Cardiac muscle cell (in vitro differentiated cells and primary cell): ENCODE measurements at places on chromosomes 3 and 15. TPM values are rescaled to one million over a fixed set of nuclear protein-coding genes. Genes with fewer than 3 reads are reported as not detected.

DNA sequence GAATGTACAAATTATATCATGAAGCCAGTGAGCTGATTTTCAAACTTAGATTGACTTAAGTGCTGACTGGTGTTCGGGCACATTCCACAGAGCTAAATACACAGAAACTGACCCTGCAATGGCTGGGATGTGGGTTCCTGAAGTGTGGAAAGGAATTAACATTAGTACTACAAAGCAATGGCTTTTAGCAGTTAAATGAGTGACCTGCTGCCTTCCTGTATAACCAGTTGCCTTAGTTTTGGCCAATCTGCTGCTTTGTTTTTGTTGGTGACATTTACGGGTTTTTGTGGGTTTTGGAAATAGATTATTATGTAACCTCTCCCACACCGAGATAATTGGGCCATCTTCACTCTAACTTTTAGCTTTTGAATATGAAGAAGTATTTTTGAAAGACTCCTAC, 2.4 kb upstream of the SKIC8 start:
- no peak for DNase-seq

DNA sequence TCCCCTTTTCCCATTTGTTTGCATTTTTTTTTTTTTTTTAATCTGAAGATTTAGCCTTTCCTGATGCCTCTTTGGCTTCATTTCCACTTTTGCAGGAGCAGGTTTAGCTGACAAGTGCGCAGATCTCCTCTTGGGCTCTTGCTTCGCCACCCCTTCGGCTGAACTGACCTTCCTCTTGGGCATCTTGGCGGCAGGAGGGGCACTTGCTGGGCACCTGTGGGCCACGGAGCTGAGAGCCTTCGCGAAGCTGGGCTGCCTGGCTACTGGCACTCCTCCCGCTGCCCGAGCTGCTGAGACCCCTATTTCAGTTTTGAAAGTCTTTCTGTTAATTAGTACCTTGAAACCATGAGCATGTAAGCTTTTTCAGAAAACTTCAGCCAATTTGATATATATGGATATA, 8.8 kb downstream of the ARL13B start:
- DNase-seq: no peak

- DNase-seq: peak; percentile 61
Measured at GRCh38 chr15:68599560-68600071, 20.8 kb downstream of the CORO2B start.

DNA sequence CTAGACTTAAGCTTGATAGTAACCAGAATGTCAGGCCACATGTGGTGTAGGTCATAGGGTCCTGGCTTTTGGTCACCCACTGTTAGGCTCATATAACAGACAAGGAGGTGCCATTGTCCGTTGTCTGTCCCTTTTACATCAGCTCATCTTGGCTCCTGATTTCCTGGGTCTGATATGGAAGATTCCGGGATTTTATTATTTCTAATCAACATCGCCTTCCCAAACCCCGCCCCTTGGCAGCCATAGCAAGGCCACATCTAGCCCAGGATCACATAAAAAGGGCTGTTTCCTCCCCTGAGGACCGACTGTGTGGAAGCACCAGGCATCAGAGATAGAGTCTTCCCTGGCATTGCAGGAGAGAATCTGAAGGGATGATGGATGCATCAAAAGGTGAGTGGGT, at the start of gene TGM4:
TGM4 (plus strand) TSS at position 301 of the 400 bp plus-strand sequence; CDS start at position 372, 71 bp downstream.
- DNase-seq: no peak

DNA sequence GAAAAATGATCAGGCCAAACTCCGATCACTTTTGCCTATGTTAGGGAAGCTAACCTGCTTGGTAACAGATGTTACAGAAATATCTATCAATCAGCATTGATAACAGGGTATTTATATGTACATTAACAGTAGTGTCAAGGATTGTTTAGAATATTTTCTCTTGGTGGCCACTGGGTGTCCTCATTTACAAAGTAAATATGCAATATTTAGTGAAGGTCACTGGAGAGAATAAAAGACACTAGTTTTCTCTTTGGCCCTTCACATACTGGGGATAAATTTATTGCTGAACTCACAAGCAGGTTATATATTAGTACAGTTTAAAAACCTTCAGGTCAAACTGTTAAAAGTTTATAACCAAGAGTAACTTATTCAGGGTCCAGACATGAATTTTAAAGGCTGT, 69.0 kb downstream of the TIGIT start:
- peak; percentile 25 for DNase-seq

GRCh38 chr3:77348244-77348855, 308.5 kb downstream of the ROBO2 start:
- peak; percentile 19 for DNase-seq

- peak; percentile 9 for DNase-seq
Measured at GRCh38 chr3:133393204-133393603, 6.7 kb upstream of the BFSP2 start.

- no peak for DNase-seq
Measured at GRCh38 chr3:49476563-49476962, 6.5 kb downstream of the DAG1 start.

GRCh38 chr3:48472673-48472922, 26.1 kb downstream of the ATRIP start:
- no peak for DNase-seq

The LRRC15 gene
- 0.06 TPM in 1 of 2 replicates, not detected in the other for total RNA-seq

DNA sequence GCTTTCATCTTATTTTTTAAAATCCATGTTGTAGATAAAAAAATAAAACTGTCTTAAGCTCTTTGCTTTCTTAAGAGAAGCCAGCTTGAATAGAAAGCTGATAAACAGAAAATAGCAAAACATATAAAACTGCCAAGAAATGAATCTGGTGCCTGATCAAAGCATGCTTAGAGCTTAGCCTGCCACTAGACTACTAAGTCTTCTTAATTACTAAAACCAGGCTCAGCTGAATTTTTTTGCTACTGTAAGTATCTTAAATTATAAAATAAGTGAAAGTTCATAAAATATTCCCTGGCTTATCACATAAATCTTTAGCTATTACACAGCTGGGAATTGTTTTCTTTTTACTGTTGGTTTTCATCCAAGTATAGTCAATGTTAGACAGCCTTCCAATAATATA, 803.9 kb downstream of the DIPK2A start:
- DNase-seq: no peak

GRCh38 chr15:85597155-85597815, 197.4 kb downstream of the KLHL25 start:
- DNase-seq: no peak

DNA sequence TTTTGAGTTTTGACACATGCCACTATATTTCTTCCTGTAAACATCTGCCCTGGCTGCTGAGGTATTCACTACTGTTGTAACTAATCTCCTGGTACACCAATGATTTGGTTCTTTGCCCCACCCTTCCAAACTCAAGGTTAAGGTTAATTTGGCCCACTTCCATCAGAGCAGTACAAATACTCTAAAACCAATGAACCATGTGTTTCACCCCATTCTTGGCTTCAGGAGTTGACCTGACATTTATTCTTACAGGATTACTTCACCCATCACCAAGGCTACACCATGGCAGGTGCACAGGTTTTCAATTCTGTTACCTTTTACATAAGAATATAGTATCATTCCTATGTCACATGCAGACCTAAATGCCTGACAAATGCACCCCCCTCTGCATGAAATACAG, 1179.9 kb downstream of the ZPLD1 start:
- DNase-seq: no peak

The AGTR1 gene
- not detected in 2 replicates for total RNA-seq
